ENCODE measurements at places on chromosomes 12 and 14.
A peak's percentile ranks its signal among the peaks of the same experiment; 100 is the strongest.

DNA sequence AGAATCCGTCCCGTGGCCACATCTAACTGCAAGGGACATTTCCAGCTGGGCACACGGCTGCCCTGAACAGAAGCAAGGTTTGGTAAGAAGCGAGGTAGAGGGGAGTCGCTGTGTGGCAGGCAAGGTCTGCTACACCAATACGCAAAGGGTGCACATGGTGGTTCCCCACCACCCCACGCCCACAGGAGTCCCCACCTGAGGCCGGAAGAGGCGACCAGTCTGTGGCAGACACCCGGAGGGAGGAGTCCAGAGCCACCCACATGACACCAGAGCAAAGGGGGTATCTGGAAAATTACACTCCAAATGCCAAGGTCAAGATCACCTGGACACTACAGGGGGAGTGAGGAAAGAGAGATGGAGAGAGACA is 47.1 kb upstream of the GALNT9 start:
- DNase-seq = no peak

- no peak for DNase-seq
These were observed 18.8 kb downstream of the CEP170B start for GRCh38 chr14:104883681-104884361.

DNA sequence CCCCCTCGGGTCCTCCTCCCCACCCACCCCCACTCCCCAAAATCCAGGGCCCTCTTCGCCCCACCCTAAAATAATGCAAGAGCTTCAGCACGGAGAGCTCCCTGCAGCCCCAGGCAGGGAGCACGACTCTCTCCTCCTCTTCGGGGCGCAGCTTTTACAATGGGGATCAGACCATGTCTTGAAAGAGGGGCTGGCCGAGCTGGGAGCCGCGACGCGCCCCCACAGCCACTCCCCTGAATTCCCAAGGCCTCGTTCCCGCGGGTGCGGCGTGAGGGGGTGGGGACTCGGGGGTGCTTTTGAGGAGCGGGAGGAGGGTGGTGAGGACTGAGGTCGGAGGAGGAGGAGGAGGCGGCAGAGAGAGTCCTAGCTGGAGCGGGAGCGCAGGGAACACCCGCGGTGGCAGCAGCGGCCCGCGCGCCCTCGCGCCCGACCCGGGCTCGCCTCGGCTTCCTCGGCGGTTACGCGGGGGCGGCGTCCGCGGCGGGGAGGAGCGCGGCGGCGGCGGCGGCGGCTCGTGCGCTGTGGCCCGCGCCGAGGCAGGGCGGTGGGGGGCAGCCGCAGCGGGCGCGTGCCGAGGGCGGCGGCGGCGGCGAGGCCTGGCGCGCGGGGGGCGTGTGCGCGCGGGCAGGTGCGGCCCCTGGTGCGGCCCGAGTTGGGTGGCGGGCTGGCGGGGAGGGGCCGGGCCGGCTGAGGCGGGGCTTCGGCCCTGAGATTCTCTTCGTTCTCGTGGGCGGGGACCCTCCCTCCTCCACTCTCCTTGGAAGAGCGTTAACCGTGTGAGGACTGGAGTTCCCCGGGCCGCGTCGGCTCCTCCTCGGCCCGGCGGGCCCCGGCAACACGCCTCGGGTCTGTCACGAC is at the start of gene ANKS1B:
ANKS1B (minus strand) TSS at position 666 of the 858 bp plus-strand sequence. CDS start 699 bp downstream, outside the sequence.
- DNase-seq = peak; percentile 77

DNA sequence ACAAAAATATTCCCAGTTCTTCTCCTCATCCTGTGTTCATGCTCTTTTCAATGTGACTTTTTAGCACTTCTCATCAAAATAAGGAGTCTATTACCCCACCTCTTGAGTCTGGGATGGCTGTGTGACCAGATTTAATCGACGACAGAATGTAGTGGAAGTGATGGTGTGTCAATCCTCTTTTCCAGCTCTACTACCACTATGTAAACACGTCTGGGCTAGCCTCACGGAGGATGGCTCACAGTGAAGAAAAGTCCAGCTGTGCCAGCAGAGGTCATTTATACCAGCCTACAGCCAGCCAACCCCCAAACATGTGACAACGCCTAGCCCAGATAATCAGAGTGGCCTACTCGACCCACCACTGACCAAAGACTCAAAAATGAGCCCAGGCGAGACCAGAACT is 37.3 kb upstream of the FGF6 start:
- no peak for DNase-seq

- no peak for DNase-seq
These were observed 172.7 kb upstream of the OR4E1 start for GRCh38 chr14:21846227-21846885.

GRCh38 chr14:63705561-63706070 is 22.2 kb downstream of the SGPP1 start:
- DNase-seq = no peak

DNA sequence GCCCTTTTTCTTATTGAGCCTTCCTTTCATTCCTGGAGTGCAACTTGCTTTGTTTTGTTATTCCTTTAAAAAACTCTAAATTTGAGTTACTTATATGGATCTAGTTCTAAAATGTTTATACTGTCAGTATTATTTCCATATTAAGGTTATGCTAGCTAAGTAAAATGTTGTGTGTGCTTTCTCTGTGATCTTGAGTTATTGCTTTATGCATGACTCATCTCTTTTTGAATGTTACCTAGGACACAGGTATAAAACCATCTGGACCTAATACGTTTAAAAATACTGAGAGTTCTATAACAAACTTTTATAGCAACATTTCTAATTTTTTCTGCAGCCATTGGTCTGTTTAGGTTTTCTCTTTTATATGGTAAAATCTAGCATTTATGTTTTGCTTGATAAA is 132.8 kb upstream of the LGR5 start:
- no peak for DNase-seq

- DNase-seq = no peak
These were observed 1.2 kb upstream of the DDN start for GRCh38 chr12:49000346-49000745.

GRCh38 chr12:130333341-130333740 is 4.3 kb upstream of the PIWIL1 start:
- no peak for DNase-seq

DNA sequence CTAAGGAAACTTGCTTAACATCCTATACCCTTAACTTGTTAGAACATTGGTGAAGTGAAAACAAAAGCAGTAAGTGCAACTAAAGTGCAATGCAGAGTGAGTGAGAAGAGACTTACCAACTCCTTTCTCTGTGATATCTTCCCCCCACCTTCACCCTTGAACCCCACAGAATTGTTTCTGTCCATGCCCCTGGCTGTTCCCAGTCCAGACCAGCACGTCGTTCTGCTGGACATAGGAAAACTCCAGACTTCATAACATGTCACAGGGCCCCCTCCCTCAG is 91.9 kb downstream of the DAD1 start:
- no peak for DNase-seq

- no peak for DNase-seq
These were observed 287.7 kb upstream of the RTL1 start for GRCh38 chr14:101191101-101191720.

- DNase-seq = no peak
These were observed 81.8 kb downstream of the IRF2BPL start for GRCh38 chr14:76946753-76947077.

DNA sequence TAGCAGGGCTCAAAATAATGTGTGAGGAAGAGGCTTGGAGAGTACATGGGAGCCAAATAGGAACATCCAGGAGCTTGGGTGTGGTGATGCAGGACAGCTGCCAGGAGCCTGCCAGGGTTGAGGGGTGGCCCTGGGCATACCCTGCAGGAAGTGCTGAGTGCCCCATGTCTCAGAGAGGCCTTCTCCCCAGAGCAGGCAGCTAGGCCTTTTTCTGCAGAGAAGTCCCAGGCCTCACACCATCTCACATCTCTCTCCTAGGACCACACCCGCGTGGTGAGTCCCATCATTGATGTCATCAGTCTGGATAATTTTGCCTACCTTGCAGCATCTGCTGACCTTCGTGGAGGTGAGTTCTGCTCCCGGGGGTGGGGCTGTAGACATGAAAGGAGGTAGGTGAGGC is 66.9 kb downstream of the ERH start:
- no peak for DNase-seq

GRCh38 chr12:15007551-15007950 is 34.7 kb downstream of the PDE6H start:
- no peak for DNase-seq

DNA sequence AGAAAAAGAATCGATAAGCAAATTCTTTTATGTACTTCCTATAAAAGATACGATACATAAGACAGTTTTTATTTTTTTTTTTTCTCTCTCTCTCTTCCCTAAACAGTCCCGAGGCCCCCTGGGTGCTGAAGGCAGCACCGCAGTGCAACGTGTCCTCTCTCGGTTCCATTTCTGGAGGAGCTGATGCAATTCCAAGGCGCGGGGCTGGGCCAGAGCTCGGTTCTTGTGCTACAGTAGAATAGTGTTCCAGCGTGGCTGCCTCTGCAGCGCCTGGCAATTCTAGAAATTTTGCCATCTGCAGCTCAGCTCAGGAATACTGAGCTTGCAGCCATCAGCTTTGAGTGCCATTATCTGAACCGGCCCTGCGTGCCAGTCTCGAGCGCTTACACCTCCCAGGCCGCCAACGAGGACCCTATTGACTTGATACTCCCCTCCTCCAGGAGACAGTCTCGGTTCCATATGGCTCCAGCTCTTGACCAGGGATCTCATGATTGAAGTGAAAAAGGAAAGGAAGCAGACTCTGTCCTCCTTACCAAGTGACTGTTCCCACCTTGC is 630 bp downstream of the ALDH1L2 start:
- DNase-seq = peak; percentile 57

GRCh38 chr14:66443785-66444184 is 42.4 kb upstream of the CCDC196 start:
- DNase-seq = no peak

DNA sequence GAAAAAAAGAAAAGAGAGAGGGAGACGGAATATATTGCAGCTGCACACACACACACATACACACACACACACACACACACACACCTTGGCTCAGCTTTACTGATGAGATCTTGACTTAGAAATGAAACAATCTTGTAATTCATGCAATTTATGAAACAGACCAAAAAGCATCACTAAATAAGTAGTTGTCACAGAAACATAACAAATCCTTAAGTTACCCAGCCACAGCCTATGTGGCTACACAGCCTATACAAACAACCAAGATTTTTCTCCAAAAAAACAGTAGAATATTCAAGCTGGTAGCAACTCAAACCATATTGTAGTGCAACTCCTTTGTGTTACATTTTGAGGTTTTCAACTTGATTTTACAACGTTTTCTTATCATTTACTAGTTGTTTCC is 37.9 kb upstream of the GNG2 start:
- no peak for DNase-seq

DNA sequence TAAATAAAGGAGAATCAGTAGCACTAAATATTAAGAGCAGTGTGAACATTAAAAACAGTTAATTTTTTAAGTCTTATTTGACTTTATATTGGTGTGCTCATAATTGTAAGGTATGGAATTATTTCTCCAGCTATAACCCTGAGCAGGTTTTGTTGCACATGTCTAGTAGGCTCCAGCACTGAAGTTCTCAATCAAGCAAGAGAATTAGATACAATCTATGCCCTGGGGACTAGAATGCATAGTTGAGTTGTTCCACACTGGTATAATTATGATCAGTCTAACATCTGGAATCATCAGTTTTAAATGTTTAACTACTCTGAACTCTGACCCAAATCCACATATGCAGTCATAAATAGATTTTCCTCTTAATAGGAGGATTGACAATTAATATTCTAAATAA is 257.8 kb upstream of the ARHGAP5 start:
- DNase-seq = no peak

DNA sequence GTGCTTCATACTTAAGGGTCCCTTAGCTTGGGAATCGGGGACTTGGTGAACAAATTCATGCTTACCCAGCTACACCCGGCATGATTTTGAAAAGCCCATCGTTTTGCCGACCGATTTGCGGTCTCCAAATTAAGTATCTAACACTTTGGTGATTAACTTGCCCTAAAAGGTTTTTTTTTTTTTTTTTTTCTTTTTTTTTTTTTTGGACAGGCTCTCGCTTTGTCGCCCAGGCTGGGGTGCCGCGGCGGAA is 843 bp upstream of the HSP90AA1 start:
- no peak for DNase-seq

DNA sequence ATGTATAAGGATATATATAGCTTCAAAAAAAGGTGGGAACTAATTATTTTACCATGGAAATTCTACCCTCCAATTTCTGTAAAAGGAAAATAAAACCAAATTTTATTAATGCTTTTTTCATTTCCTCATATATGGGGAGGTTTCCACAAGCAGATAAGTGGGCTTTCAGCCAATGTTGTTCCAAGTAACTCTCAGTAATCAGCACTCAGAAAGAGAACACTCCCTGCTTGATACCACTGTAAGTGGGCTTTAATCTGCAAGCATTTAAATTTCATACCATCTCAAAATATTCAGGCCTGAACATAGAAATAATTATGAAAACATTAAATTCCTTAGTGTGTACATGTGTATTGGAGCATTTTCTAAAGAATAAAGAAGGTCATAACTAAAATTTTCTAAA is 827.6 kb downstream of the C12orf50 start:
- DNase-seq = no peak

DNA sequence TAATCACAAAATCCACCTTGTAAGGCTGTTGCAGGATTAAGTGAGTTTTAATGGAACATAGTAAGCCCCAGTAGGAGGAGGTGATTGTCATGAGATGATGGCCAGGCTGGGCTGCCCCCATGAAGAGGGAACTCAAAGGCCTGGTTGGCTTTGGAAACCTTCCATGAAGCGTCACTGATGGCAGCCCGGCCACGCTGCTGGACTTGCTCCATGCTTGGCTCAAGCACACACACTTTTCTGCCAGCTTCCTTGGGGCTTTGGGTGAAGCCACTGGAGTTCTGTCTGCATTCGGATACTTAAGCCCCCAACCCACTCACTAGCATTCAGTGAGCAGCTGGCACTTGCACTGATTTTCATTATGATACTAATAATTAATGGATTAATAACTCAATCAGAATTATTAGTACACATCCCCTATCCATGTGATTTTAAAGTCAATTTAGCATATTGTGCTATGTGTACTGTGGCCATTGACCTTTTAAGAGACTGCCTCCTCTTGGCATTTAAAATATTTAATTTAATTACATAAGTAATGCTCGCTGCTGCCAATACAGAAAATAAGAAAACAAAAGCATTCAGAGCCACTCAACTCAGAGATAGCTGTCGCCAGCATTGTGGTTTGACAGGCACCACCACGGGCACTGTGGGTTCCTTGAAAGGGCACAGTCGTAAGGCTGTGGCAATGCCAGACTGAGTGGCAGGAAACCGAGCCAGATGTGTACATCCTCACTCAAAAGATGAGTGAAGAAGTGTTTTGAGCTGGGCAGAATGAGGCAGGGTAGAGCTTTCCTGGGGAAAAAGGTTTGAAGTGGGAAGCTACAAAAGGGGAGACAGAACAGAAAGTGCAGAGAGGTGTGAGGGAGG is 15.9 kb downstream of the KRT85 start:
- DNase-seq = peak; percentile 37
